Kidney (tissue), 22 donors: ENCODE measurements at places on chromosomes 5 and 9. TPM values are rescaled to one million over a fixed set of nuclear protein-coding genes. Genes with fewer than 3 reads are reported as not detected.

Gene BAAT
- total RNA-seq: 0.09 TPM

Gene IRX2
- total RNA-seq: 44.2 TPM

GRCh38 chr5:522116-522515 lies 2.1 kb downstream of the SLC9A3 start:
- DNase-seq: no peak

DNA sequence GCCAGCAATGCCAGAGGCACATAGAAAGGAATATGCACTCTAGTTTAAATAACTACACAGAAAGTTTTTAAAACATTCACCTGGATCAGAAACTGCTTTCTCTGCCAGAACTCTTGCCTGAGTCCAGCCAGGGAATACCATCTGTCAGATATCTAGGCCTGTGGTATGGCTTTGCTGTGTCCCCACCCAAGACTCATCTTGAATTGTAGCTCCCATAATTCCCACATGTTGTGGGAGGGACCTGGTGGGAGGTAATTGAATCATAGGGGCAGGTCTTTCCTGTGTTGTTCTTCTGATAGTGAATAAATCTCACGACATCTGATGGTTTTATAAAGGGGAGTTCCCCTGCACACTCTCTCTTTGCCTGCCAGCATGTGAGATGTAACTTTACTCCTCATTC lies 41.5 kb upstream of the KCNV2 start:
- DNase-seq: no peak

- peak; percentile 43 for DNase-seq
These were observed 146.1 kb downstream of the CAAP1 start for GRCh38 chr9:26746357-26747072.

DNA sequence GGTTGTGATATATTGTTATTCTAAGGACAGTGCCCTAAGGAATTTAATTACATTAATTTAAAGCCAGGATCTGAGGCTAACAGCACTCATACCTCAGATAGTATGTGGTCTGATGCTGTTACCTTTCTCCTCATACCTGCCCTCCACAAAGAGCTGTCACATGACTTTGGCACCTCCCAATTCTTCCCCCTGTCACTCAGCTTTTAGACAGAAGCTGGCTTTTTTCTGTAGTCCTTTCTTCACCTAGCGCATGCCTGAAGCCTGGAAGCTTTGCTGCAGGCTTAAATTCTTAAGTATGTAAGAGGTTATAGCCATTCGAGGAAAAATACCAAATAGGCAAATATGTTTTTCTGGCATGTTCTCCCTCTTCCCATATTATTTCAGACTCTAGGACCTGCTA lies 61.0 kb upstream of the ADAMTS19 start:
- no peak for DNase-seq

DNA sequence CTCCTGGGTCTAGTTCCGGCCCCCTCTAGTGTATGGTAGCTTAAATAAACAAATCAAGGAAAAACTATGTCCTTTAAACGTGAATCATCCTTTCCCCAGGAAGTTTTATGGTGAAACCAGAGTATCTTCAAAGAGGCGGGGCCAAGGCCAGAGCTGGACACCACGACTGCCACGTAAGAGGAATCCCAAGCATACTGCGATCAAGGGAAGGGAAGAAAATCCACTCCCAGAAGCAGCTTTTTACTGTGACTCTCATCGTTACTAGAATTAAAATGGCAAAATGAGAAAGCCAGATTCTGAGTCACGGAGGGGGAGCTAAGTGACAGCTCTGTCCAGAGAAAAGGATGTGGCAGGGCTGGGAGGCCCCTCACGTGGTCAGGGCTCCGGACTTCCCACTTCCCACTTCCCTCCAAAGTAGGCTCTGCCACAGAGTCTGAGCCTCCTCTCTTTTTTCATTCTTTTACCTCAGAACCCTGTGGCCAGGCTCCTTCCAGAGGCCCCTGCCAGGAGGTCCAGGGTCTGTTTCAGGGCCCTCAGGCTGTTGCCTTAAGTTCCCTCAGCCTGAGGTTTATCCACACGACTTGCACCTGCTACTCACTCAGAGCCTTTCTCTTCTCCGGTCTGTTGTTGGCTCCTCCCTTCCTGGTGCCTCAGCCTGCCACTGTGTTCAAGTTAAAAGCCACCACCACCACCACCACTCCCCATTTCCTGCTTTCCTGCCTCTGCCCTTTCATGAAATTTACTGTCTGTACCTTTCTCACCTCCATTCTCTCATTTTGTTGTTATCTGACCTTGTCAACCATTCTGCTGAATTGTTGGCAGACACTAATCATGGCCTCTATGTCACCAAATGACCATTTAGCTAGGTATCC lies 1.4 kb upstream of the GLRX start:
- no peak for DNase-seq

GRCh38 chr9:77170991-77171699 lies 6.2 kb upstream of the VPS13A start:
- no peak for DNase-seq

DNA sequence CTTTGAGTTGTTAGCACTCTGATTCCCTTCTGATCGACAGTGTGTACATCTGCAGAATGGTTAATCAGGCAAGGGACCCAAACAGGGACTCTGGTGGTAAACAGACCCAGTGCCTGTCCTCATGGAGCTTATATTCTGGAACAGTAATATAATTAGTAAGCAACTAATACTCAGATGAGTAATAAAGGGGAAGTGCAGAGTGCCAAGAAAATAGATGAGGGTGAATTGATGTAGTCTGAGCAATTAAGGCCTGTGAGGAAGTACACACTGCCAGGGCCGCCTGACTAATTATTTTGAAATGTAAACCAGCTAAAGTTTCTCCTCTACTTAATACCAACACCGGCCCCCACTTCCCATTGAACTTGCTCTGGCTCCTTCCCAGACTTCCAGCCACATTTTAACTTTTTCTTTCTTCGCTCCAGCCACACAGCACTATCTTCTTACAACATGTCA lies 4.2 kb downstream of the DHX29 start:
- DNase-seq: no peak

DNA sequence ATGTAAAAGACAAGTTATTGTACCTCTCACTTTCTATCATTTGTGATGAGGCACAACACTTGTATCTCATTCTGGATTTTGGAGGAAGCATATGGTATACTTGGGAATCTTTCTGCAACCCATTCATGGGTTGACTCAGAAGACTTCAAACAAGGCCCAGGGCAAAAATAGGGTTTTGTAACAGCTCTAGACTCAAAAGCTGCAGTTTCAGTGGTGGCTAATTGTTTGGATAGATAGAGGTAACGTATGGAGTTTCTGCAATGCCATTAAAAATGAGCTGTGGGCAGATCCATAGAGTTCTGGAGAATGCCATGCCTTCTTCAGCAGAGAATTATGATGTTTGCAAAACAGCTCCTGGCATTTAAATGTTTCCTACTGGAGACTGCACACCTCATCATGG lies 279.6 kb upstream of the VLDLR start:
- DNase-seq: no peak

Gene ARSI
- total RNA-seq: 0.57 TPM

DNA sequence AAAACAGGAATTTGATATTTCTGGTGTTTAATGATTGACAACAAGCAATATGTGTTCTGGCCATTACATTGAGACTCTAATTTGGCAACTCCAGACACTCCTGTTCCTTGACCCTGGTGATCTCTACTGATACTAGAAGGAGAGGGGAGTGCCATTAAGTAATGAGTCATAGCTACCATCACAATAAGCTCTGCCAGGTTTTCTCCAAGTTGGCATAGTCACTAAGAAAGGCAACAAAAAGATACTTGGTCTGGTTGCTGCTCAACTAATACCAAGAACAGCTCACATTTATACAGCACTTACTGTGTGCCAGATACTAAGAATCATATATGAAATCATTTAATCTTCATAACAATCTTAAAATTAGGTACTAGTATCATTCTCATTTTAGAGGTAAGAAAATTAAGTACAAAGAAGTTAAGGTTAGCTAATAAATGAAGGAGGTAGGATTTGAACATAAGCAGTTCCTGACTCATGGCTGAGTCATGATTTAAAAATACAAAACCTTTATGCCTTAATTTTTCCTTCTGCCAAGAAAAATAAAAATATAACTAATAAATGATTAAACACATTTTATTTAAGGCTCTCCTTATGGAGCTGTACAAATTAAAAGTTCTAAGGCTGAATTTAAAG lies 19.9 kb upstream of the PRXL2C start:
- no peak for DNase-seq

GRCh38 chr9:331197-331596 lies 116.5 kb downstream of the DOCK8 start:
- DNase-seq: no peak

Gene FCN2
- 3.6 TPM for total RNA-seq

DNA sequence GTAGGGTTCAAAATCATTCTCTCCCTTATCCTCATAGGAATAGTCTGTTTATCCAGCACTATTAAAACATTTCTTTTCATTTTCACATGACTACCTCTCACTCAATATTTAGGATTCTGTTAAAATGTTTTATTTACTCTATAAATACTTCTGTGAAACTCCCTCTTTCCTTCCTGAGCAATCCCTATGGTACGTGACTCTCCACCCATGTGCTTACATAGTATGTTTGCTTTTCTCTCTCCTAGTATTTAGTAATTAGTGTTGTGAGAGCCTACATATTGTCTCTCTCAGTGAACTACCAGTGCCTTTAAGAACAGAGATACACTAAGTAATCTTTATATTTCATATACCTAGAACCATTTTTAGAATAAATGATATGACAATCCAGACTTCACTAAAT lies 46.0 kb downstream of the PTPRD start:
- no peak for DNase-seq

GRCh38 chr9:110130791-110131416 lies 77.1 kb downstream of the C9orf152 start:
- no peak for DNase-seq

GRCh38 chr9:77523891-77524290 lies 124.2 kb downstream of the GNA14 start:
- no peak for DNase-seq

DNA sequence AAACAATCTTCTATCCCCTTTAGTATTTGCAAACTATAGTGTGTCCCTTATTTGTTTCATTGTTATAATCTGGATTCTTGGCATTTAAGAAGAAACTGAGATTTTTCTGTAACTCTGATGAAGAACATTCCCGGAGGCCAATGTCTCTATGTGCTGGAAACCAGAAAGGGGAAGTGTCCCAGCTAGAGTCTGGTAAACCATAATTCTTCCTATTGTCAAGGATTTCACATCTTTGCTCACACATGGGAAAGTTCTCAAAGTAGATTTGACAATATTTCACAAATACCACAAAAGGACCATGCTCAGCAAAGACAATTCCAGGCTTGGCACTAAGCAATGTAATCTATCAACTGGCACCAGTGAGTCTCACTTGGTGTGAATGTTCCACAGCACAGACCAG lies 146.8 kb downstream of the MUSK start:
- DNase-seq: no peak

Gene UAP1L1
- 12.7 TPM for total RNA-seq

GRCh38 chr5:83513491-83513890 lies 41.9 kb downstream of the VCAN start:
- DNase-seq: no peak
